Stimulated activated naive CD4-positive, alpha-beta T cell (primary cell): ENCODE measurements at places on chromosomes 12 and 14.

DNA sequence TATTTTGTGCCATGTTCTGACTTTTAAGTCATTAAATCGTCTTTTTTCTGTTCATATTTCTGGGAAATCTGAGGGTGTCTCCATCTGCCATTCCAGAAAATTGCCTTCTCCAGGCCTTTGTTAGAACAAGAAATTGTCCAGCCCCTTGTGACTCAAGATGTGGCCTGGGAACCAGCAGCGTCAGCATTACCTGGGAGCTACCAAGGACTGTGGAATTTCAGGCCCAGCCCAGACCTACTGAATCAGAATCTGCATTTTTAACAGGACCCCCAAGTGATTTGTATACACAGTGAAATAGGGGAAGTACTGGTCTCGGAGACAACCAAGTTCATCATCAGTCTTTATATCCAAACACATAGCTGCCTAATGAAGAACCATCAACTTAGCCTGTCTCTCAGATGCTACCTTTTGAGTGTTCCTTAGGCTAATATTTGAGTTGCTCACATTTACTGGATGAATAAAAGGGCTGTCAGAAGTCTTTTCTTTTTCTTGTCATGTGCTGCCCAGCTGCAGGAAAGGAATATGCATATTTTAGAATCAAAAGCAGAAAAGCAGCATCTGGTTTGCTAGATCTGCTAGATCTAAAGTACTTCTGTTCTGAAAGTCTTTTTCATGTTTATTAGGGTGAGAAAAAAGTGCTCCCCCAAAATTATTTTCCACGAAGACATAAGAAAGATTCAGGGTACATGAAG lies 21.2 kb downstream of the GPHB5 start:
- no peak for DNase-seq

GRCh38 chr12:92951006-92951405 lies 21.9 kb upstream of the EEA1 start:
- DNase-seq: no peak

- no peak for DNase-seq
Measured at GRCh38 chr12:52313926-52314325, 7.3 kb downstream of the KRT83 start.

DNA sequence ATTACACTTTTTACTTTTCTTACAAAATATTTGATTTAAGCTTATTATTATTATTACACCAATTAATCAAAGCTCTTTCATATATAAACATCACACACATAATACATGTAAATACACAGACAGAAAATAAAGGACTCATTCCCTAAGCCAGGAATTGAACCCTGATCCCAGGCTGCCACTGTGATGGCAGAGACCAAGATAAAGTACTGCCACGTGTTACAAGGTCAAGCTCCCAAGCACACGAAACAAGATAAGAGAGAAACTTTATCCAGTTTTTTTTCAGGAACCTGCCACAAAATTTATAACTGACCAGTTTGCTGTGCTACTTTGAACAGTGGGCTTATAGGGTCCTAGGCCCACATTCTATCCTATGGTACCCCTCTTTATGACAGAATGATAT lies 111.3 kb downstream of the EML1 start:
- no peak for DNase-seq

DNA sequence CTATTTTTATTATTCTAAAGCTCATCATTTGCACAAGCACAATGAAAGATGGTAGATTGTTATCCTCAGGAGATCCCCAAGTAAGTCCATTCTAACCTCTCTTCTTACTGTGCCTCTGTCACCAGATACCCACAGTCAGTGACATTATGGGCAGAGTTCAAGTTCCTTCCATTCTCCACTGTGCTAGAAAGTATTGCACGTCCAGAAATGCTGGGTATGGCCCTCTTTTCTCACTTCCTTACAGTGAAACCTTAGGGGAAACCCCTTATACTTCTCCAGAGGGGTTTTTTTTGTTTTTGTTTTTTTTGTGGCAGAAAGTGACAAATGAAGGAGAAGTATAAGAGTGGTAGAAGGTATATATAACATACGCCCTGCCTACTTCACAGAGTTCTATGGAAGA lies 102.9 kb downstream of the DIO2 start:
- DNase-seq: no peak

GRCh38 chr12:106085213-106085612 lies 53.5 kb downstream of the NUAK1 start:
- DNase-seq: no peak

DNA sequence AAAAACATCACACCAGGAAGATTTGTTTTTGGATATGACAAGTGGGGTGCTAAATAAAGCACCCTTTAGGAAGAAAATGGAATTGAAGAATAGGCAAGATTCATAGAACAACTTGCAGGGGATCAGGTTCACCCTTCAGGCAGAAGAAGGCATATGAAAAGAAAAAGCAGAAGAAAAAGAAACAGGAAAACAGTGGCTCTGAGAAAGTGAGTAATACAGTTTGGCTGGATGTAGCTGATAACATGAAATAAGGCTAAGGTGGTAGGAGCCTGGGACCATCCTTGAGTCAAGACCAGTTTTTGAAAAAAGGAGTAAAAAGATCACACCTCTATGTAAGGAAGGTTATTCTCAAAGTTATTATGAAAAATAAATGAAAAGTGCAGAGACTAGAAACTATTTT lies 42.4 kb downstream of the TRIP11 start:
- no peak for DNase-seq

- no peak for DNase-seq
Measured at GRCh38 chr14:101178184-101179072, 274.9 kb upstream of the RTL1 start.

DNA sequence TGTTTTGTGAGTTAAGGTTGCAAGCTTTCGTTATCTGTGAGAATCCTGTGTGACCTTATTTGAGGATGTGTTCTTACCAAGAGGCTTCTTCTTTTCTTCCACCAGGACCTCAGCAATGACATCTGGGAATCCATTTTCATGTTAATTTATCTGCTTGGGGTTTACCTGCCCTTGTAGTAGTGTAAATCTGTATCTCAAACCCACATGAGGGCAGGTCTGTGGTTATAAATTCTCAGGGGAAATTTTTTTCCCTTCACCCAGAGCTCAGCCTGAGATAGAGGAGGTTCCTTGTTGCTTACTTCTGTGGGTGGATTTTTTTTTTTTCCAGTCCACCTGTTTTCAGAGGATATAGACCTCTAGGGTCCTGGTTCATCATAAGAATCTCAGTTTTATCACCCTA lies 70.8 kb downstream of the AKAP6 start:
- DNase-seq: no peak

GRCh38 chr14:99609245-99610170 lies 5.5 kb upstream of the CCDC85C start:
- DNase-seq: no peak

GRCh38 chr14:48970943-48971342 lies 615.2 kb downstream of the RPS29 start:
- no peak for DNase-seq

GRCh38 chr14:105280525-105280924 lies 20.3 kb downstream of the BRF1 start:
- no peak for DNase-seq

- no peak for DNase-seq
Measured at GRCh38 chr12:120733574-120733973, 7.9 kb downstream of the ACADS start.

DNA sequence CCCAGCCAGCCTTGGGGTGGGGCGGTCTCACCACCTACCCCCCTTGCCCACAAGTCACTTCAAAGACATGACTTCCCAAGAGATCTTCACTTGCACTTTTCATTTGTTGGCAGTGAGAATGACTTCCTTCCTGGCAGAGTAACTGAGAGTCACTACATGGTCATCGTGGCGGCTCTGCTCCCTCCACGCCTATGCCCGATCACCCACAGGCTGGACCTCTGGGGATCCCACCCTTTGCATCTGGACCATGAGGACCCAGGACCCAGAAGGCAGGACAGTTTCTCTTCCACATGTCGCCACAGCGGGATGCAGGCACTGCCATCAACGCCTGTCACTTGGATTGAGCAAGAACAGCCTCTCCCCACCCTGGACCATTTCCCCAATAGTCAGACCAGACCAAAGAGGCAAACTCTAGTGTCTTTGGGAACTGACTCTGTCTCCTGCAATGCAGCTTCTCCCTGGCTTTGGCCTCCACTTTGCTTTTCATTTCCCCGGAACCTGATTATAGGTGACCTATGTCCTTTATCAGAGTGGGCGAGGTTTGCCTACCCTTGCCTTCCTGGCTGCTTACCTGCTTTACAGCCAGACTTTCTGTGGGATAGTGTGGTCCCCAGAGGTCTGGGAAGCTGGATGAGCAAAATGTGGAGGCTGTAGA lies 3.6 kb downstream of the VDR start:
- DNase-seq: peak; percentile 11

GRCh38 chr12:88400302-88400701 lies 180.0 kb downstream of the KITLG start:
- no peak for DNase-seq

DNA sequence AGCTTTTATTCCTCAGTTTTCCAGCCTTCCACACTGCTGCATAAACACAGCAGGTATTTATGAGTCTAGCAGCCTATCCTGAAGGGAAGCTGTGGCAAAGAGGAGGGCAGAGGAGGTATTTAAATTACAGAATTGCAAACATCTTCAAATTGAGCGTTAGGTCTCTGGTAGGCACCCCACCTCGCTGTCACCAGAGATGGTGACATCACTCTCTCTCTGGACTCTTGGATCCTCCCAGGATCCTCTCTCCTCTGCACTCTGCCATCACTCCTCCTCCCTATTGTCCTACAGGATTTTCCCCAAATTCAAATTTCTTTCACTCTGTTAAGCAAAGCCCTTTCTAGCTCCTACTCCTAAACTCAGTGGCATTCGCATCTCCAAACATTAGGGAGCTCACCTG lies 6.7 kb downstream of the PLEKHD1 start:
- no peak for DNase-seq

DNA sequence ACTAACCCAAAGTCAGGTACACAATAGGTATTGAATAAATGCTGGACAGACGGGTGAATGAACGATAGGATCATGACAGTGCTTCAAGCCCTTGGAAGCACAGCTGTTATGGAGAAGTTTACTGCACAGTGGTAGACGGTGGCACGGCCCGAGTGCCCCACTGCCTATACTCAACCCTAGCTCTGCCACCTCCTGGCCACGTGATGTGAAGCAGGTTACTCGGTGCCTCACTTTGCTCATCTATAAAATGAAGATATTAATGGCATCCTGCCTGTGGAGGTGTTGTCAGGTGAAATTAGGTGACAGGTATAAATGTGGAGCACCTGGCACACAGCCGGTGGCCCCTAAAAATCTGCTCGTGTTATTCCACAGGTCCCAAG lies 5.8 kb downstream of the ASB2 start:
- peak; percentile 40 for DNase-seq

DNA sequence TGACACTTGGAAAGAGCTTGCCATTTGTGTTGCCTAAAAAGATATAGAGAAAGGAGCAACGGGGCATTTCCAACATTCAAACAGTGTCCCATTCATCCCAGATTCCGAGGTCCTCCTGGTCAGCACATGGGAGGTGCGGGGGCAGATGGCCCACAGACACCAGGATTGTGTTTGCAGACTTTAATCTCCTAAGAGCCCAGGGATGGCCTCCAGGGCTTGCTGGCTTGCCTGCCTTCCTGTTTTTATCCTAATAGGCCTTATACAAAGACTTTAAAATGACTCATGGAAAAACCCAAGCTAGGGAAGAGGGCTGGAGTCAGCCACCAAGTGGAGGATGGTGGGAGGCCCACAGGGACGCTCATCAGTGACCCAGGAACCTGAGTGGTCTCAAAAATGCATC lies 21.5 kb upstream of the FAM181A start:
- DNase-seq: no peak

- no peak for DNase-seq
Measured at GRCh38 chr14:103127356-103127755, 4.1 kb downstream of the TNFAIP2 start.

GRCh38 chr14:61099216-61099835 lies 118.3 kb downstream of the SLC38A6 start:
- no peak for DNase-seq

GRCh38 chr12:124028555-124028925 lies 55.5 kb downstream of the ZNF664 start:
- no peak for DNase-seq

DNA sequence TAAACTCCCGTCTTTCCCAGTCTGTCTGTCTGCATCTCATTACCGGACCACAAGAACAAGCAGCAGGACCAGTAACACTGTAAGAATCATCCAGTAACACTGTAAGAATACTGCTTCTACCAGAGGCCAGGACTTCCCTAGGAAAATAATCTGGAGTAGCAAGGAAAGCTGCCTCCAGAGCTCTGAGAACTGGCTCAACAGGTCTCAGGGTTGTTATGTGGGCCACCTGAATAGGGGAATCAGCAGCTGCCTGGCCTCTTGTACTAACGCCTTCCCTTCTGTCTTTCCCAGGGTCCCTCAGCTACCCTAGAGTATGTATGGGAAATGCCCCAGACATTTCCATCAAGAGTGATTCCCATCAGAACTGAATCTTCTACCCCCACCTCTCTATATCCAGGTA lies 954 bp upstream of the SLC39A2 start:
- DNase-seq: no peak

DNA sequence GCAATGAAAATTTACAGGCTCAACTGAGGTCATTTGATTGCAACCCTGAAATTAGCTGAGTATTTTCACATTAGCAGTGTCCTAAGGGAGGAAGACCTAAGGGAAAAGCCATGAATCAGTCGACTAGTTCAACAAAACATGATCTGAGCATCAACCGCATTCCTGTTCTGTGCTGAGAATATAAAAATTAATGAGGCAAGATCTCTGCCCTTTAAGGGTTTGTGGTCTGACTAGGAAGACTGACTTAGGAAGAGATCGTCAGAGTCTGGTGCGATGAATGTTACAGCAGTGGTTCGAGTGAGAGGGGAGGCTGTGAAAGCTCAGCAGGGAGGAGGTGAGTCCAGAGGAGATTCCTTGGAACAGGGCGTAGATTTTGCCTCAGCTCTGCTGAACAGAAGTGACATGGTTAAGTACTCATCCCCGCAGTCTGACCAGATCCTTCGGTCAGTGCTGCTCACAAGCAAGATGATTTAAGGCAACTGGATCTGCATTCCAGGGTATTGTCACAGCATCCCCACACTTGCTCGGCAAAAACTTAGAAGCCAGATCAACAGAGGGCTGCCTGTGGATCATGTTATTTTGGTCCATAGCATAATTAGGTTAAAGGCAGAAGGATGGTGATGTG lies 49.6 kb downstream of the BMAL2 start:
- DNase-seq: no peak

- DNase-seq: no peak
Measured at GRCh38 chr14:31986405-31986804, 90.7 kb upstream of the ARHGAP5 start.

DNA sequence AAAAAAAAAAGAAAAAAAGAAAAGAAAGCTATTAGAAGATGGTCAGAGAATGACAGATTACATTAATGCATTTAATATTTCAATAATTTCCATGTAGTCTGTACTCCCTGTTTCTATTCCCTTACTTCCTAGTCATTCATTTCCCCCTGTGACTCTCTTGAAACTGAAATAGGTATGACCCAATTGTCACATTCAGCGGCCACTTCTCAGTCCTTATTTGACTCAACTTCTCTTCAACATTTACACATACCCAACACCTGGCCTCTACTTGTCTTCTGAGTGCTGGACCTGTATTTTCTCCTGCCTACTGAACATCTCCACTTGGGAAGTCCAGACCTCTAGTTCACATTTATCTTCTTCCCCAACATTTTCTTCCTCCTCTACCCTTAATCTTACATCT lies 7.2 kb downstream of the EEA1 start:
- no peak for DNase-seq

- DNase-seq: no peak
Measured at GRCh38 chr12:110822821-110823415, 23.9 kb upstream of the CCDC63 start.

- DNase-seq: no peak
Measured at GRCh38 chr14:88630565-88630964, 67.7 kb downstream of the ZC3H14 start.

- DNase-seq: no peak
Measured at GRCh38 chr12:61915420-61915819, 344.8 kb upstream of the USP15 start.
